Astrocyte (in vitro differentiated cells and primary cell): ENCODE measurements at places on chromosomes 13 and 19. TPM values are rescaled to one million over a fixed set of nuclear protein-coding genes. Genes with fewer than 3 reads are reported as not detected.

The MBD3L3 gene
- not detected in 2 replicates for total RNA-seq

The ANGPTL8 gene
- total RNA-seq: not detected in 2 replicates

DNA sequence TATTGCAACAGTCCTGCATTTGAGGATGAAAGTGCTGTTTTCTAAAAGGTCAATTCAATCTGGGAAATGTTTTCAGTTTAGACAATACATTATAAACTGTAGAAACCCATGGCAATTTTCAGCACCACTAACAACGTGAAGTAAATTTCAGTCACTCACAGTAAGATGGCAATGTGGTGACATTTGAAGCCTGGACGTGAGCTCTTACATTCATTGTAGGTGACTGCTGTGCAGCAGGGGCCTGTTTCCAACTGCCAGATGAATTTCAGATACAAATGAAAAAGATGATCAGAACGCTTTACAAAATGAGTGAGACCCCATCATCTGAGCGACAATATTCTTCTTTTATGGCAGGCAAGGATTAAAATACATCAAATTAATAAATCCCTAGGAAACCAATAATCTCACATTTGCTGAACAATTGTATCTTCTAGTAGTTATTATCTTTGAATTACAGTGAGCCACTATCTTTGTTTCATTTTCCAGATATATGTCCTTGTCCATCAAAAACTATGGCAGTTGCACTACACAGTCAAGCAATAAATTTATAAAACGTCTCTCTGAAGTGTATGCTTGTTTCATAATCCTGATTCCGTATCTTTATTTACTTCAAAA, 1816.8 kb downstream of the OLFM4 start:
- no peak for DNase-seq

GRCh38 chr19:33756177-33756576, 40.5 kb upstream of the KCTD15 start:
- no peak for DNase-seq

DNA sequence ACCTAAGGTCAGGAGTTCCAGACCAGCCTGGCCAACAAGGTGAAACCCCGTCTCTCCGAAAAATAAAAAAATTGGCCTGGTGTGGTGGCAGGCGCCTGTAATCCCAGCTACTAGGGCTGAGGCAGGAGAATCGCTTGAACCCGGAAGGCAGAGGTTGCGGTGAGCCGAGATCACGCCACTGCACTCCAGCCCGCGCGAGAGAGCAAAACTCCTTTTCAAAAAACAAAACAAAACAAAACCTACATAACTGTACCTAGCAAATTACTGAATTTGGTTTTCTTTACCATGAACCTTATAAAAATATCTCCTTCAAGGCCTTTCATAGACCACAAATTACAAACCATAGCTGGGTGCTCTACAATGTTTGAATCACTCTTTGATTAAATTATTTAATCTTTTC, 760 bp downstream of the ZNF91 start:
- DNase-seq: peak; percentile 7

DNA sequence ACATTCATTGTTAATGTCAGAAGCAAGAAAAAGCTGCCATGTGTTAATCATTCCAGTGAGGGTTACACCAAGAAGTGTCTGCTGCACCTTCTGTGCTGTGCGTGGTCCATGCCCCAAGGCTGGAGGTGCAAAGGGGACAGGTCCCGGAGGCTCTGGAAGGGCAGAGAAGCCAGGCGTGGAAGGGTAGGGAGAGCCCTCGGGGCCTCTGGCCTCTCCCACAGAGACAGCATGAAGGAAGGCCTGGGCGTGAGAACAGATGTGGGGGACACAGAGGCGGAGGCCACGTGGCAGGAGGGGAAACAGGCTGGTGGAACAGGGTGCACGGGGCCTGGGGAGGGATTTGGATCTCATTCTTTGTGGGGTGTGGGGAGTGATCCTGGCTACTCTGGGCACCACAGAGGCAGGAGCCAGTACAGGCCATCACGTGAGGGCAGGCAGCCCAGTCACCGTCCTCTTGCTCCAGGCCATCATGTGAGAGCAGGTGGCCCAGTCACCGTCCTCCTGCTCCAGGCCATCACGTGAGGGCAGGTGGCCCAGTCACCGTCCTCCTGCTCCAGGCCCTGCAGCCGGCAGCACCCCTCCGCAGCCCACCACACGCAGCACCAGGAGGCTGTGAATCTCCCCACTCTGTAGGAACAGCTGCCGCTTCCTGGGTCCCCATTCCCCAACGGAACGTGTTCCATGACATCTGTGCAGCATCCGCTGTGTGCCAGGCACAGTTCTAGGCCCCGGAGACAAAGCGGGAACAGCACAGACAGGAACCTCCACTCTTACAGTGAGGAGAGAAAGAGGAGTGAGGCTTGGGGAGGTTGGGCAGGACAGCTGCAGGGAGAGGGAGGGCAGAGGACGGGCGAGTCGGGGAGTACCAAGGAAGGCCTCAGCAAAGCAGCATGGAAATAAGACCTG, 10.2 kb upstream of the F7 start:
- DNase-seq: no peak

- DNase-seq: no peak
These were observed 5.3 kb downstream of the CPAMD8 start for GRCh38 chr19:17021328-17021727.

DNA sequence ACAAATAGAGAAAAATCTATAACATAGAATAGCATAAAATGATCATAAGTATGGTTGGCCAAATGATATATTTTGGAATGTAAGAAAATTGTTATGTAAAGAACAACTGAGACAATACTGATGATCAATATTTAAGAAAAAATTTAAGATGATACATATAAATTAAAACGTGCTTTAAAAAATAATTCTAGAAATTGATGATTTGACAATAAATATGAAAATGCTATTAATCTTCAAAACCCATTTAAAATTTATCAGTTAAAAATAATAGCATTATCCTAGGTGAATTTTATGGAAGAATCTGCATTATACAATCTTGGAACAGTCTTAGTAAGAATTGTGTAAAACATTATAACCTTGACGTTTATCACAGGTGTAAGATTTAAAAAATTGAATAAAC, 95.1 kb upstream of the DACH1 start:
- no peak for DNase-seq

DNA sequence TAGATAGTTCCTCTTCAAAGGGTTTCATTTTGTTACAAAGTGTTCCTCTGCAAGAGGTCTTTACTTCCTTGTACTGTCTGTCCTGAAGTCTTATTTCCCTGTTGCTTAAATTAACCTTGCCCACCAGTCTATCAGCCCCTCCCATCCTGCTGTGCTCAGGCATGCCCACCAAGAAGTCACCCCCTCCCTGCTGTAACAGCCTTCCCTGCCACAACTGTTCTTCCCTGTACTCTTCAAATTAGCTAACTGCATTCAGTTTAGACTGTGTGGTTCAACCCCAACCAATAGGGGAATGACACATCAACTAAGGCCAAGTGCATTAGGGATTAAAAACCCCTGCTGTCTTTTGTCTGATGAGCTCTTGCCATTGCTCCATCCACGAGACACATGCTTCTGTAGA, 34.4 kb upstream of the ZNF562 start:
- DNase-seq: no peak

The GPR12 gene
- 0.14 TPM in 1 of 2 replicates, not detected in the other for total RNA-seq

DNA sequence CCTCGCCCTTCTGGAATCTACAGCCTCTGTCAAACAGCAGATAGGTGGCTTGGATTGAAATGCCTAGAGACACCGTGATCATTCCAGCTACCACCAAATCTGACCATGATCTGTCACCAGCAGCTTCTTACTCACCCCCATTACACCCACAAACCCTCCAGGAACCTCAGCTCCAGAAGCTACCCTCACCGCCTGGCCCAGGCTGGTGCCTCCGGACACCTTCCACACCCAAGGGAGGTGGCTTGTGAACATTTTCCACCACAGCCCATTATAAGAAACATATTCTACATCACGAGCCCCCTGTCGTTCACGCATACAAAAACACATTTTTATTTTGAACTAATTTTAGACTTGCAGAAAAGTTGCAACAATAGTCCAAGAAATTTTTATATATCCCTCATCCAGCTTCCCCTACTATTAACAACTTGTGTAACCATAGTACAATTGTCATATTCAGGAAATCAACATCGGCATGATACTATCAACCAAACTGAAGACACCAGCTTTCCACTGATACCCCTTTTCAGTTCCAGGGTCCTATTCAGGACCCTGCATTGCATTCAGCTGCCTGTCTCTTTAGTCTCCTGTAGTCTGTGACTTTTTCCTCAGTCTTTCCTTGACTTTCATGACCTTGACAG, 15.4 kb upstream of the UBE2L5 start:
- no peak for DNase-seq

- DNase-seq: no peak
These were observed 5.0 kb downstream of the TDRD3 start for GRCh38 chr13:60402022-60402421.
